NCI-H1048 (cell line): ENCODE measurements at places on chromosomes 6 and 20.

GRCh38 chr20:12595841-12596240 lies 412.9 kb upstream of the SPTLC3 start:
- DNase-seq, result no peak

GRCh38 chr6:5961836-5962235 lies 44.9 kb downstream of the NRN1 start:
- DNase-seq, result no peak

GRCh38 chr6:93433592-93433991 lies 14.2 kb upstream of the EPHA7 start:
- DNase-seq, result no peak

DNA sequence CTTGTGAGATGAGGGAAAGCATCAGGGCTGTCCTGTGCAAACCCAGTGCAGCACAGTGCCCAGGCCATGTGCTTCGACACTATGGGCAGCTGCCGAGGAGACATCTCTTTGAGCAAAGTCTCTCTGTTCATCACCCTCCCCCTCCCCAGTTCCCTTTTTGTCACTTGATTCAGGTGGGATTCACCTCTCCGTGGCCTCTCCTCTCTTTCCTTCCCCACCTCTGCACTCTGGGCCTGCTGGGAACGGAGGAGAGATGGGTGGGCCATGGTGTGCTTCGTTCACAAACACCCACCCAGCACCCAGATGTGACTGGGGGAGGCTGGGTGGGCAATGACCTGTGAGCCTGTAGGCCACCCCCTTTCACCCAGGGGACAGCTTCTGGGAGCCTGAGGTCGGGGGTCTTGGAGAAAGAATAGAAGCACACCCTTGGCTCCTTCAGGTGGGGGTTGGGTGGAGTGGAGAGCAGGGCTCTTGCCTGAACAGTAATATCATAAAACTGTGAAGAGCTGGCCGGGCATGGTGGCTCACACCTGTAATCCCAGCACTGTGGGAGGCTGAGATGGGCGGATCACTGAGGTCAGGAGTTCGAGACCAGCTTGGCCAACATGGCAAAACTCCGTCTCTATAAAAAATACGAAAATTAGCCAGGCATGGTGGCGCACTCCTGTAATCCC lies 33.5 kb upstream of the DLGAP4 start:
- DNase-seq, result no peak

DNA sequence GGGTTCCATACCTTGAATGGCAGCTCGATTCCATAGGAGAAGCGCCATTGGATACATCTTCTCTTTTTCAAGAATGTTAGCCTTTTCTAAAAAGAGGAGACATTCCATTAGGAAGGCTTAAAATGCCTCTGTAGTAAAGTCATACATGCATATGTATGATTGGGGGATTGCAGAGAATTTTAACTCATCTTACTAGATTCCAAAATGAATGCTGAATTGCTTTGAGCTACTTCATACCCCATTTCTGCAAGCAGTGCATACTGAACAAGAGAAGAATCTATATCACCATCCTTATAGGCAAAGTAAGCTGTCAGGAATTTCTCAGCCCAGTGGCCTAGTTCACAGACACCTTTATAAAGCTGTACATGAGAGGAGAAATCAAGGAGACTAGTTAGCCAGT lies 80.3 kb downstream of the NDUFAF5 start:
- no peak for DNase-seq
